Lower leg skin (tissue), 4 donors: ENCODE measurements at places on chromosomes 5 and 9.

DNA sequence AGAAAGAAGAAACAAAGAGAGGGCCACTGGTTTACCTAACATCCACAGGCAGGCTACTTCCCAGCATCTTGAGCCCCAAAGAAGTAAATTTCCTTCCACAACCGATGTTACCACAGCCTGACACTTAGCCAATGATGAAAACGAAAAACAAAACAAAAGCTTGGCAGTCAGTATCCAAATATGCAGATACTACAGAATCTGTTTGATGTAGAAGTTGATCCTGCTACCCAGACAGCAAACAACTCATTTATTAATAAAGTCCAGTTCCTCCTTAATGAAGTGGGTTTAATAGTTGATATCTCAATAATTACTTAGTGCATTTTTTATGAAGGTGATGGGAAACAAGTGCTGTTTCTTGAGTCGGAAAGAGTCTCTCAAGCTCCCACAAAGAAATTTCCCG is 67.1 kb upstream of the GABRP start:
- DNase-seq = no peak

GRCh38 chr5:160442824-160443431 is 21.3 kb downstream of the PTTG1 start:
- DNase-seq = no peak

GRCh38 chr5:18088020-18088579 is 453.8 kb downstream of the TAF11L14 start:
- DNase-seq = no peak

- DNase-seq = no peak
Observed at GRCh38 chr5:113755516-113755915, 242.0 kb downstream of the YTHDC2 start.

DNA sequence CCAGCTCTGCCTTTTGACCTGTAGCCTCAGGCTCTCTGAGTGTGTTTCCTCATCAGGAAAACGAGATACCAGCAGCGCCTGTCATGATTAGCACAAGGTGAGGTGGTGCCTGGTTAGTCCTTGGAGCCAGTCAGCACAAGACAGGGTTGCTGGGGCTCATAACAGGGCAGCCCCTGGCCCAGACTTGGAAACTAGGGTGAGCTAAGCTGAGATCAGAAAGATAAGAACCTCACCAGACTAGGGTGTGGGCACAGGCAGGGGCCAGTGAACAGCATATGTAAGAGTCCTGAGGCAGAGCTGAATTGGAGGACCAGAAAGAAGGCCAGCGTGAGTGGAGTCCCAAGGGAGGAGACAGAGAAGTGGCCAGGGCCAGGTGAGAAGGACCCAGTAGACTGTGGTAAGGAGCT is 42.7 kb upstream of the FUBP3 start:
- no peak for DNase-seq
